ENCODE measurements at places on chromosomes 16 and 17.

DNA sequence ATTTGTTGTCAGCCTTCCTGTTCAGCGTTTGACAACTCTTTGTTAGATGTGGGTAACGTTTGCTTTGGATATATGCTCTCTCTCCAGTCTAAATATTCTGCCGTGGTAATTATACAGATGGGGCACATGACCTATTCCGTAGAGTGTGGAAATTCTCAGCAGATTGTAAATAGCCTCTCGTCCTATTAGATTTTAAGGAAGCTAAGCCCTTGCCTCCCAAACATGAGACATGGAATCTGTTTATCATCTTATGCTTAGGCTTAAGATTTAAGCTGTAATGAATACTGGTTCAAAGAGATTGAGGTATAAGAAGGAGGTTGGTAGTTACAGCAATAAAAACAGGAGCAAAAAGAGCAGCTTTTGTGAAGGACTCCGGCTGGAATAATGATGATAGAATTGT lies 87.4 kb downstream of the RBFOX1 start:
- no peak for DNase-seq

DNA sequence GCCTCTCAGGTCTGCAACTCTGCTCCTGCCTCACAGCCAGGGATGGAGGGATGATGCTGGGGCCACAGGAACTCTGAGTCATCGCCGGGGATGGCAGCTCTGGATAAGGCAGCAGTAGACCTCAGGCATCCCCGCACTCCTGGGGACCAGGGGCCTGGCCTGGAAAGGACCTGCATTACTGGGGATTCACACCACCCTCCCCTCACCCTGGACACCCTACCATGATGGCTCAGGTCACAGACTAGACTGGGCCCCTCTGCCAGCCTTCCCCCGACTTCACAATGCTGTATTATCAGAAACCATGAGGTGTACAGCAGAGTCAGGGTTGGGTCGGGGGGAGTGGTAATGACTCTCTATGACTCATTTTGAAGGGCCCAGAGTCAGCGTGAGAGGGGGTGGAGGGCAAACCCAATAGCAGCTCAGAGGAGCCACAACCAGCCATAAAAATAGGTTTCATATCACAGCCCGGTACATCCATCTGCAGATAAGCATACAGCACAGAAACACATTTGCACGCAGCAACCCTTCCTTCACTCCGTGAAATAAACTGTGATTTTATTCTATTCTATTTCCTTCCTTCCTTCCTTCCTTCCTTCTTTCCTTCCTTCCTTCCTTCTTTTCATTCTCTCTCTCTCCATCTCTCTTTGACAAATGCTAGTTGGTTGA lies 28.8 kb downstream of the DYNLRB2 start:
- DNase-seq: peak; percentile 46

GRCh38 chr17:4375039-4375748 lies 8.7 kb upstream of the UBE2G1 start:
- DNase-seq: no peak

- DNase-seq: peak; percentile 51
Measured at GRCh38 chr16:56960681-56961281, 969 bp upstream of the CETP start.

DNA sequence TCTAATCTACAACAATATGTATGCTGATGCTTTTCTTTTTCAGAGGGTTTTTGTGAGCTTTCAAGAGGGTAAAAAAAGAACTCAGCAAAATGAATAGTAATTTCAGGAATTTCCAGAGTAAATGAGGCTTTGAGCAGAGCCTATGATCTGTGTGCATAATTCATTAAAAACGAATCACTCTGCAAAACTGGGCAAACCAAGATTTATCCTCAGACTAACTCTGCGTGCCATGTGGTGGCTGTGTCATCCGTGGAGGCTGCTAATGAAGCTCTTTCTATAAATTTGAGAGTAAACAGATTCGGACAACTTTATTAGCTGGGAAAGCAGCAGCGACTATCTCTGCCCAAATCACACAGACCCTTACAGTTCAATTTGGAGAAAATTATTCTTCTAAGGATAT lies 83.8 kb downstream of the FOXL1 start:
- peak; percentile 26 for DNase-seq

- no peak for DNase-seq
Measured at GRCh38 chr17:45279898-45280297, 18.0 kb upstream of the SPATA32 start.

DNA sequence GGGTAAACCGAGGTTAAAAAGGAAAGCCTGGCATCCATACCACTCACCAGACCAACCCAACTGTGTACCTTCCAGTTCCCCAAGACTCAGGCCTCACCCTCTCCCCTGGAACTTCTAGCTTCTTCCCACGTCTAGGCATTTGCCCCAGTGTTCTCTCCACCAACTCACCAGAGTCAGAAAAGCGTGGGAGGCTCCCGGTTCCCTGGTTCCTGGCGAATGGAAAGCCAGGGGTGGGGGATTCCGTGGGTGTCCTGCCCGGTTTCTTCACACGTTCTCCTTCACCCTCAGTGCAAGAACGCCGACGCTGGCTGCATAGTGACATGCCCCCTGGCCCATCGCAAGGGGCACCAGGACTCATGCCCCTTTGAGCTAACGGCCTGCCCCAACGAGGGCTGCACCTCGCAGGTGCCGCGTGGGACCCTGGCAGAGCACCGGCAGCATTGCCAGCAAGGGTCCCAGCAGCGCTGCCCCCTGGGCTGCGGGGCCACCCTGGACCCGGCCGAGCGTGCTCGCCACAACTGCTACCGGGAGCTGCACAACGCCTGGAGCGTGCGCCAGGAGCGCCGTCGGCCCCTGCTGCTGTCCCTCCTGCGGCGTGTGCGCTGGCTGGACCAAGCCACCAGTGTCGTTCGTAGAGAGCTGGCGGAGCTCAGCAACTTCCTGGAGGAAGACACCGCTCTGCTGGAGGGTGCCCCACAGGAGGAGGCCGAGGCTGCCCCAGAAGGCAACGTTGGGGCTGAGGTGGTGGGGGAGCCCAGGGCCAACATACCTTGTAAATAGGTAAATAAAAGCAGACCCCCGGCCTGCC lies 1.7 kb downstream of the RNF151 start:
- no peak for DNase-seq

- no peak for DNase-seq
Measured at GRCh38 chr16:72457243-72457940, 285.4 kb upstream of the PMFBP1 start.

DNA sequence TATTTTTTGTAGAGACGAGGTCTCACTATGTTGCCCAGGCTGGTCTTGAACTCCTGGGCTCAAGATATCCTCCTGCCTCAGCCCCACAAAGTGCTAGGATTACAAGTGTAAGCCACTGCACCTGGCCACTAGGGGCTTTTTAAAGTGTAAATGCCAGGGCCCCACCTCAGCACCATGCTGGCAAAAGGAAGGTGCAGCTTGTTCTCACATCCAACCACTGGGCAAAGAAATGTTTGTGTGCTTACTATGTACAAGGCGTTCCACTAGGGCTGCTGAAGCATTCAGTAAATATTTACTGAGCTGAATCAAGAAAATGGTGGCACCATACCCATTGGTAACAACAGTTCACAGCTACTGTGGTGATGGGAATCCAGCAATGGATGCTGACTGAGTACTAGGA lies 22.6 kb downstream of the COG1 start:
- DNase-seq: no peak

DNA sequence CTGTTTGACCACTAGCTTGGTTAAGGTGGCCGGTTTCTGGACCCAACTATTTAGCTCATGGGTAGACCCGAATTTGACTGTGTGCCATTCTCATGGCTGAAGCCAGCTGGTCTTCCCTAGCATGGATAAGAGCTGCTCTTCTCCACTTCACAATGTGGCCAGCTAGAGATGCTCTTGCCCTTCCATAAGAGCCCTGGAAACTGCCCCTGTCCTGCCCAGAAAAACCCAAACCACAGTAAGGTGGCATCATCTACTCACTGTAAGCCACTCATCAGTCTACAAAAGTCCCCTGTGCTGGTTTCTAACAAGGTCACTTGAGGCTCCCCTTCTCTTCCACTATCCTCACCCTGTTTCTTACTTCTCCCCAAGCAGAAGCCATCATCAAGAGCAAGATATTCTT lies 165.1 kb downstream of the HS3ST2 start:
- no peak for DNase-seq

DNA sequence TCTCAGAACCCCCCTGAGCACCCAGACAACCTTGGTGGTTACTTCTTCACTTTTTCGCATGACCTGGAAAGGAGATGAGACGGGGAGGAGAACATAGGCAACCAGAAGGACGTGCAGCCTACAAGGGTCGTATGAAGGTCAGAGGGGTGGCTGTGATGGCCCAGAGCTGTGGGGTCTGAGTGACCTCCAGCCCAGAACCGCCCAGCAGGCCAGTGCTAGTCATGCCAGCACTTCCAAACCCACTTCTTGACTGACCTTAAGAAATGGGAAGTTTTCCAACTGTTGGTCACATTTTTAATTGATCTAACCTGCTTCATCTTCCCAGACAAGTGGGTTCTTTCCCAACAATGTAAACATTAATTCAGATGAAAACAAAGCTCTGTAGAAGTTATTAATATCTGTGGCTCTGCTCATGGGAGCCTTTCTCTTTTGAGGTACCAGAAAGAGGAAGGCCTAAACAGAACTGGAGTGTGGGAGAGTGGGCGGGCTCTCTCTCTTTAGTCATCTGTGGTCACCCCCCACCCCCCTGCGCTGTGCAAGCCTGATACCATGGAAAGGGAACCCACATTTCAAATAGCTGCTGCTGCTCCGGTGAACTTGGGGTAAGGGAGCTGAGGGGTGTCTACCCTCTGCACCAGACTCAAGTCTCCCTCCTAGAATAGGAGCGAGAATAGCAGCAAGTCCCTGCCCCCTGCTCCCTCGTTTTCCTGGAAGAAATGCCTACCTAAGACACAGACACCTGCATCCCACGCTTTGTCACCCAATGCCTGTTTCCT lies 101.6 kb downstream of the RAB11FIP4 start:
- DNase-seq: no peak

GRCh38 chr17:83121921-83122820 lies 42.8 kb downstream of the METRNL start:
- DNase-seq: no peak

DNA sequence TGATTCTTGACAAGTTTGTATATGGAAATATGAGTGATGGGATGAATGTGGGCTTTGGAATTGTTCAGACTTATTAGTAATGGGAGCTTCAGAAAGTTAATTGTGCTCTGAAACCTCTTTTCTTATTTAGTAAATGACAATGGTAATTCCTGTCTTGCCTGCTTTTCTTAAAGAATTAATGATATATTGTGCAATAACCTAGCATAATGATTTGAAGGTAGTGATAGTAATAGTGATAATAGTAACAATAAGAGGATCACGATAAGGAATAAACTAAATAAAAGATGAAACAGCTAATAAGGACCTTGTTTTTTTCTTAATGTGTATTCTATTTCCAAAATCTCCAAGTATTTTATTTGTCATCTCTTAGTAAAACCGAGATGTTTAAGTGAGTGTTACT lies 245.0 kb upstream of the CPHXL start:
- no peak for DNase-seq

DNA sequence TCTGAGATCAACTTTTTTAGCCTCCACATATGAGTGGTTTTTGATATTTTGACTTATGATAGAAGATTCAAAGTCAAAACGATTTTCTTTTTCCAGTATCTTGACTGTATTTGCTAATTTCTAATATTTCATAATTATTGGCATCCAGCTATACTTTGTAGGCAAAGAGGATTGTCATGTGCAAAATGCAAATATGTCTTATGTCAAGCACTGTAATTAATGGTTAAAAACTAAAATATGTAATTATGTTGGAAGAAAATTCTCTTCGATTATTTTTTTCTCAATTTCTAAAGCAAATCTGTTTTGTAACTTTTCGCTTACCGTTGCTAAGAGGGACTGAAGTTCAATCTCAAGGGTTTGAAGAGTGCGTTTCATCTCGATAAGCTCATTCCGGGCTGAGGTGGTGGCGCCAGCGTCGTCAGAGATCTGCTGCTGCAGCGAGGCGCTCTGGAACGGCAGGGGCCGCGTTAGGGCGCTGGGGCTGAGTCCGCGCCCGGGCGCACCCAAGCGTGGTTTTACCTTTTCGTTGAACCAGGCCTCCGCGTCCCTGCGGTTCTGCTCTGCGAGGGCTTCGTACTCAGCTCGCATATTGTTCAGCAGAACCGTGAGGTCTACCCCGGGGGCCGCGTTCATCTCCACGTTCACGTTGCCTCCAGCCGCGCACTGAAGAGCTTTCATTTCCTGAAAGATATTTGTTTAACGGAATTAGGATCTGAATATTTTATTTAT lies 3.0 kb downstream of the KRT27 start:
- no peak for DNase-seq

DNA sequence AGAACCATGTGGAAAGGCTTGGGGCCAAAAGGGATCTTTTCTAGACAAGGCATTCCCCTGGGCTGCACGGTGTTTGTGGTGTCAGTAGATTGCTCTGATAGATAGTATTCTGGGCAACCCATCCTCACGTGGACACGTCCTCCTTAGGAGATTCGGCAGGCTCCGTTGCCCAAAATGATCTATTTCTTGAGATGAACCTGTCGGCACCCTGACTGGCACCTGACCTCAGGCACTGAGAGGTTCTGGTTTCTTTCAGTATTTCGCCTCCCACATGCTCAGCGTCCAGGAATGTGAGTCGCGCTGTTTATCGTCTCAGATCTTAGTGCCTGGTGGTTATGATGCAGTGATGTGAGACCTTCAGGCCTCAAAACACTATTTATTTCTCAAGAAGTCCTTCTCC lies 89.7 kb downstream of the MARCHF10 start:
- peak; percentile 61 for DNase-seq

DNA sequence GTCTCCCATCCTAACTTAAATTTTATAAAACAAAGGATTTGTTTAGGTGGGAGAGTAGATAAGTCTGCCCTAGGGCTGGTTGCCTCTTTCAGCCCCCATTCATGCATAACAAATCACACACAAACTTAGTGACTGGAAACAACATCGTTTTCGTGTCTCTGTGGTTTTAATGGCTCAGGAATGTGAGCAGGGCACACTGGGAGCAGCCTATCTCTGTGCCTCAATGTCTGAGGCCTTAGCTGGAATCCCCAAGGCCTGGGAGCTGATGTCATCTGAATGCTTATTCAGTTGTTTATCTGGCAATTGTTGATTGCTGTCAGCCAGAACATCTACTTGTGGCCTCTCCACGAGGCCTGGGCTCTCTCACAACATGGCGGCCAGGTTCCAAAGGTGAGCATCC lies 101.9 kb upstream of the HSBP1 start:
- DNase-seq: no peak

Measured in IMR-90 (cell line).